ENCODE measurements at places on chromosomes 13 and 19.

DNA sequence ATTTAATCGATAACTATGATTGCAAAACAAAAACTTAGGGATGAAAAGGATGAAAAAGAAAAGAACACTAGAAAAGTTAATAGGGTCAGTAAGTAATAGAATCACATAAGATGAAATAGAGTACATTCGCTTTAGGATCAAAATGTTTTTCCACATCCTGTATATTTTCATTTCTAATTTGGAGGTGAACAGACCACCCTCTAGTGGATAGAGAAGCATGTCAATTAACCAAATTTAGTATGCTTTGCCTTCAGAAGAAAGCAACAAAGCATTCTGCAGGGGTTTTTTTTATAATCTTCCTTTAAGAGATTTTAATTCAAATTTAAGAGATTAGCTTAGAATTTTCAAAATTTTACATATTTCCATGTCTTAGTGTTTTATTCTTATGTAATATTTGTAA, 611.0 kb upstream of the SGCG start:
- no peak for DNase-seq

DNA sequence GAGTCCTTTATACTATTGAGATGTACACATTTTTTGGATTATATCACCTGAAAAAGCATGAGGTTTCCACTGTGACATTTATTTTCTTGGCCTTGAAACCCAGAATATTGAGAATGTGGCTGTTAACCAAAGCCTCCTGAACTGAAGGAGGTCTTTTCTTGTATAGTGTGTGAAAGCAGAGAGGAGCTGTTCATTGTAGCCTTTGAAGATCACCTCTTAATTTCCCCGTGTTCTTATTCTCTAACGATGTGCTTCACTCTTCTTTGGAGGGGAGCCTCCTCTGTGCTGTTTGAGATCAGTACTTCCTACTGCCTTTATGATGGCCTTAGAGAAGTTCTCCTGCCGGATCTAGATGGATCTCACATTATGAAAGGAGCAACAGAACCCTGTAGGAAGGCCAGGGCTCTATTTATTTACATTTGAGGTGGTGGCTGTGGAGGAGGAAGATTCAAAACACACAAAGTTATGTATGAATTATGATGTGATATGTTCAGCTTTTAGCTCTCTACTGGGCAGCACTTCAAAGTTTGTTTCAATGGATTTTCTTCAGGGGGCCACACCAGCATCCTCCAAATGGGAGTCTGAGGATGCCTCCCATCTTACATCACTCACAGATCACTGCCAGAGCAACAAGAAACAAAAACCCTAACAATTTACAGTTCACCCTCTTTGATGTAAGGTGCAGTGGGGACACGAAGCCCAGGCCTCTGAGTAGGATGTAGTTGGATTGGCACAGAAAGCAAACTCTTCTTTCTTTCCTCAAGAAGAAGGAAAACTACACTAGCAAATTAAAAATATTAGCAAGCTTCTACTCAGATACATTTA, 322.3 kb downstream of the DLEU7 start:
- no peak for DNase-seq

GRCh38 chr19:40335855-40336600, 12.2 kb downstream of the C19orf47 start:
- DNase-seq: no peak

GRCh38 chr19:45146741-45147205, 14.0 kb downstream of the NKPD1 start:
- DNase-seq: no peak

DNA sequence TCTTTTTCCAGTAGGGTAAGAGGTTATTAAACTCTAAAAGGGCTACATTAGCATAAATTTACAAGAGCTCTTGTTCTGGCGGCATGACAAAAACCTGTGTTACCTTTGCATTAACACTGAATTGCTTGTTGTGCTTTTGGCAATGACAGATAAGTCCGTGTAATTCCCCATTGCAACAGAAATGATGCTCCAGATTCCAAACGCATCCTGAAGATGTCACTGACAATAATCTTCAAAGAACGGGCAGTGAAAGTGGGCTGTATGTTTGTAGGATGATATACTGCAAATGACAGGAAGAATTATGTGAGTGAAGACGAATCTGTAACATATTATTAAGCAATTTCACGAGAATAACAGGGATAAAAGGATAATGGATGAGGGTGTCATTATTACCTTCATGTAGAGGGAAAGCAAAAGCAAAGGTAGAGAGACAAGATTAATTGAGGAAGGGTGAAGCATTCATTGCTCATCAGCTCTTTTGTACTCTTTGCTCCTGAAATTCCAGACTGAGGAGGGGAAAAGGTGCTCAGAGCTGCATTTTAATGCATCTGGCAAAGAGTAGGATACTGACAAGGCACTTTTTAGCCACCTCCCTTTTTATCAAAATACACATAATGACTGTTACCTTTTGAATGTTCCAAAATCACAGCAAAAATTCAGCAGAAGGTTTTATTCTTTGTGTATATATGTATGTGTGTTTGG, 38.5 kb upstream of the MAB21L1 start:
- no peak for DNase-seq

All from smooth muscle cell of the brain vasculature (primary cell).